Hematopoietic multipotent progenitor cell treated with erythropoietin and hydrocortisone succinate and interleukin-3 and kit ligand, for 6 days (in vitro differentiated cells): ENCODE measurements at places on chromosomes 7 and 10.
A peak's percentile ranks its signal among the peaks of the same experiment; 100 is the strongest.

- no peak for DNase-seq
These were observed 588.2 kb downstream of the INHBA start for GRCh38 chr7:41114691-41115090.

DNA sequence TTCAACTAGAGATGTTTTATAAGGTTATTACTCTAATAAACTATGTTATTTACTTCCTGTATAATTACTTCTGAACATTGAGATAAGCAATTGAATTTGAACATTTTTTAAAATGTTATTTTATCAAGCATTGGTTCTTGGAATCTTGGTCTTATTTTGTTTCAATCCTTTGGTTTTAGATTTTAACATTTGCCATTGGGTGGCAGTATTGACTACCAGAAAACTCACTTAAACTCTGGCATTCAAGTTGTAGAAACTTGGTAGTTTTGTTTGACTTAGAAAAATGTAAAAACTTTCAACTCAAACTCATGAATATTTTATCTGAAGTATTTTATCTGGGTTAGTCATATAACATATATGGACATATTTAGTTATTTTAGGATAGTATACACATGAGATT lies 48.1 kb downstream of the ATRNL1 start:
- DNase-seq: peak; percentile 24

DNA sequence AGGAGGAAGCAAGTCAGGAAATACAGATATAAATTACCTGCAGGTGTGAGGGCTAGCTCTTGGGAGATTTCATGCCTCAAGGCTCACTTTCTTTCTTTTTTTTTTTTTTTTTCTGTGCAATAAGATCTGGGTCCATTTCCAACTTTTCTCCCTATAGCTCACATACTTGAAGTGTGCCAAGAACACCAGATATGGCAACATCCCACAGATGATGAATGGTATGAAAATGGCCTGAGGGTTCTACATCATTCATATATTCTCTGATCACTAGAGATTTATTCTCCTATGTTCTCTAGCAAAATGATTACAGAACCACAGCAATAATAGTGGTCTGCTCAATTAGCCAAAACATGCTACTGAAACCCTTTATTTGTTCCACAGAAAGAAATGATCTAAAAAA lies 117.2 kb downstream of the LRRTM3 start:
- no peak for DNase-seq

GRCh38 chr7:157017603-157018327 lies 7.3 kb upstream of the MNX1 start:
- no peak for DNase-seq

DNA sequence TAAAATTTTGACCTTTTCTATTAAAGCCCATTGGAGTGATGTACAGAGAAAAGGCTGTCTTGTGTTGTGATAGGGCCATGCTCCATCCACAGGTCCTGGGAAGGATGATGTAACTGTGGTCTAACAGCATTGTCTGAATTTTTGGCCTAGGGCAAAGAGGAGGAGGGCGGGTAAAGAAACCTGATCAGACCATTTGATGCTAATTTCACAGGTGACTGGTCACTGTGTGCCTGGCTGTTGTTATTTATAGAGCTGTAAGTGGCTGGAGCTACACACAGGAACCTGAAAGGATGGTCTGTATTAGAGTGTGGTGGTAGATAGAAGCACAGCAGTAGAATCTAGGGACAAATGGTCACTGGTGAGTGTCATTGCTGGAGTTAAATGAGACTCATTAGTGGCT lies 182.1 kb downstream of the AUTS2 start:
- DNase-seq: no peak

- DNase-seq: no peak
These were observed 53.6 kb downstream of the AFAP1L2 start for GRCh38 chr10:114350751-114351150.

DNA sequence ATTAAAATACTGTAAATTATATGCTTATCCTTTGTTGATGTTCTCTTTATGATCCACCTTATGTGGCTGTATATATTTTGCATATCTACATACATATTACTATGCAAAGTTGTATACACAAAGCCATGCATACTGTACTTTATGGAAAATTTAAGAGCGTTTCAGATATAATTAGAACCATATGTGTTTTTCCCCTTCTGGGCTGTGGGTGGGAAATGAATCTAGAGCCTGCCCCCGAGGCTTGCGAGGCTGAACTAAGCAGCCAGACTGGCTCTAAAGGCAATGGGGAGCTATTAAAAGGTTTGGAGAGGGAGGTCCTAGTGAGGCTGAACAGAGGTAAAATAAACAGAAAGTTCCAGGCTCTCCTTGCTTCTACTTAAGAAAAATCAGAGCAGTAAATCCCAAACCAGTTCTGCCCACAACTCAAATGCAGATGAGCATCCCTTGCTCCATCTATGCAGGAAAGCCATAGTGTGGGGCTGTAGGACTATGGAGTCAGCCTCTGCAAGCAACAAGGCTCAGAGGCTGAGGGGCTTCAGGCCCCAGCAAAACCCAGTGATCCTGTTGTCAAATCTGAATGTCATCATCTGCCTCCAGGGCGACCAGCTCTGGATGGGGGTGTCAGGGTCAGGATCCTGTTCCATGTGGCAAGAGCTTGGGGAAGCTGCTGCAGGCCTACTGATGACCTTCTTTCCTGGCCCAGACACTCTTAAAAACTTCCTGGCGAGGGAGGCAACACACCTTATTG lies 14.1 kb upstream of the DDIT4 start:
- DNase-seq: no peak

- DNase-seq: peak; percentile 79
These were observed at the start of gene CREB3L2 for GRCh38 chr7:138001529-138002095. Gene CREB3L2, minus strand, starts transcription at chr7:138002086. Its CDS starts 381 bp downstream, at chr7:138001705.

DNA sequence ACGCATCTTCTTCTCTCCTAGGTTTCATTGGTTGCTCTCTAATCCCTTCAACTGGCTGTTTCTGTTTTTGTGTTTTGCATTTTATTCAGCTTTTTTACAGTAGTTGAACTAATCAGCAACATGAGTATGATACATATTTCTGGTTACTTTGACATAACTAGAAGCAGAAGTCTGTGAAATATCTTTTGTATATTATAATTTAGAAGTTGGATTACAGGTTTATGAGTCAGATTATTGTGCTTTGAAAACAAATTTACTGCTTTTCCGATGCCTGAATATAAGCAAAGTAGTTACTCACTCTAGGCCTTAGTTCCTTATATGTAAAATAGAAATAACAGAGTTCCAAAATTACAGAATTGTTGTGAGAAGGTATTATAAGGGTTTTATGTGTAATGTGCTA lies 96.2 kb upstream of the MEOX2 start:
- no peak for DNase-seq

GRCh38 chr7:157234271-157234670 lies 95.5 kb downstream of the UBE3C start:
- DNase-seq: no peak

DNA sequence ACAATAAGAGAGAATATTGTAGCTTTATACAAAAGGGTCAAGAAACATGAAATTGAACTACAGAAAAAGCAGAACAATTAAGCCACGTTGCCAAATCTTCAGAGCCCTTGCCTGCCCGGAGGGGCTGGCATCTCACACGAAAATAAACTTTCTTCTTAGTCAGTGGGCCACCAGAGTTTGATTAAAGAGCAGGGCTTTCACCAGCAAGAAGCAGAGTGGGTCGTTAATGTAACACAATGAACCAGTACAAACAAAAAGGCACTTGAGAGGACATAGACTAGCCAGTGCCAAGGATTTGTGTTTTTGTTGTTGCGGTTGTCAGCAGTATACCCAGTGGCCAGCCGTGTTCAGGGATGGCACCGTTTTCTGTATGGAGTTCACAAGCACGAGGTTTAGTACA lies 155.4 kb downstream of the NRP1 start:
- no peak for DNase-seq

- DNase-seq: no peak
These were observed 4.0 kb upstream of the KLRG2 start for GRCh38 chr7:139487366-139488080.

GRCh38 chr10:3192856-3193635 lies 20.5 kb upstream of the PITRM1 start:
- peak; percentile 82 for DNase-seq

GRCh38 chr7:100888988-100889750 lies at the start of gene UFSP1:
Gene UFSP1, minus strand, starts transcription at chr7:100889715. Its CDS starts 444 bp downstream, at chr7:100889271.
- no peak for DNase-seq

GRCh38 chr7:32088451-32088881 lies 18.3 kb upstream of the PDE1C start:
- no peak for DNase-seq

DNA sequence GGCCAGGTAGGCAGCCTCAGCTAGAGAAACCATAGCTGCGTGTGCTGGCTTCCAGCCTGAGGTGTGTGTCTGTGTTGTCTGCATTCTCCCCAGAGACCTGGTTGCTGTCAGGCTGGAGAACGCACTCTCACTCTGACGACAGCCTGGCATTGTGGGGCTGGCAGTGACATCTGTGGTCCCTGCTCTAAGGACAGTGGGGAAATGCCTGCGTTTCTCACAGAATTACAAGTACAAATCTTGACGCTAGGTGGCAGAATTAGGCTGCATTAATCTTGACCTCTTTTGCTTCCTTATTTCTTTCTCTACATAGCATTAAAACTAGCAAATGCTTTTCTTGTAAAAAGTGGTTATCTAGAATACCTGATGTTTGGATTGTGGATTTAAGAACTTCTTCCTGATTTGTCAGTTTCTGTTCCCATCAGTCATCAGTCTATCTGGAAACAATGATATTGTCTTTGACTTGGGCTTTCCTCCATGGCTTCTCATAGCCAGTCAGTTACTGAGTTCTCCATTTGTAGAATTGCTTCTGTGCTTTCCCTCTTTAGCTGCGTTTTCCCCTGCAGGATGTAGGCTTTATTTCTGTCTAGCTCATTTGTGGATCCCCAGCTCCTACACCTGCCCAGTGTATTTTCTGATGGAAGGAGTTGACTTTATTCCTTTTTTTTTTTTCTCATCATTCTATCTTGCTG lies 86.0 kb downstream of the FANK1 start:
- peak; percentile 89 for DNase-seq

DNA sequence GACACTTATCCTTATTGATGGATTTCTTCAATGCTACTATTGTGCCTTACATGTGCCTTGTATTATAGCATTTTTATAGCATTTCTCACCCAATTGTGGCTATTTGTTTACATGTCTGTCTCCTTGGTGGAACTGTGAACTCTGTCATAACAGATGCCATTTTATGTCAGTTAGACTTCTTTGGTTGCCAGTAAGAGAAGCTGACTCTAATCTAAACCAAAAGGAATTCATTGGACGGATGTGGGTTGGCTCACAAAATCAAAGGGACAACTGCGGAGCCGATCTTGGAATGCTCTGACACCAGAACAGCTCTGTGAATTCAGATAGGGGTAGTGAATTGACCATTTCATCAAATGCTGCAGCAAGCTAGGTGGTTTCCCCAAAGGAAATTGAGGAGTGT lies 15.0 kb downstream of the GARIN1A start:
- DNase-seq: no peak

DNA sequence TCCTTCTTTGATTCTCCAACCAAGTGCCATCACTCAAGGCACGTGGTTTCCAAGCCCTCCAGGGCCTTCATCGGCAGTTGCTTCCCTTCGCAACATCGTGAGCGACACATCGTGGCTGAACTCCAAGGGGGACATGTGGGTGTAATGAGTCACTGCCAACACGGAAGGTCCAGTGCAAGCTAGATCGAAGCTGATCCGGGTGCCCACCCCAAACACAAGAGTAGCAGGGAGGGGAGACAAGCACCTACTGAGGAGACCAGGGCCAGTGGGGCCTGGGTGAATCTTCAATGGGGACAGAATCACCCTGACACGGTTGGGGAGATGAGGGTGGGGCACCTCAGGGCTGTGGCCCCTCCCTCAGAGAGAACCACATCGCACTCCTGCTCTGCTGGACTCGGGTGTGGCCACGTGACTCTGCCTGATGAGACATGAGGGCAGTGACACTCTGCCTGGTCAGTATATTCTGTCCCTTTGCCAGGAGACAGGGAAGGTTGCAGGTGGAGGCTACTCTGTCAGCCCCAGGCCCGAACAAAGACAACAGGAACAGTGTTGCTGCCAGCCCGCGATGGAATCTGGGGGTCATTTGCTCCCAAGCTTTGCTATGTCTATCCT lies 36.8 kb upstream of the HSPA12A start:
- no peak for DNase-seq

- DNase-seq: no peak
These were observed 176.5 kb upstream of the ADO start for GRCh38 chr10:62627983-62628382.

DNA sequence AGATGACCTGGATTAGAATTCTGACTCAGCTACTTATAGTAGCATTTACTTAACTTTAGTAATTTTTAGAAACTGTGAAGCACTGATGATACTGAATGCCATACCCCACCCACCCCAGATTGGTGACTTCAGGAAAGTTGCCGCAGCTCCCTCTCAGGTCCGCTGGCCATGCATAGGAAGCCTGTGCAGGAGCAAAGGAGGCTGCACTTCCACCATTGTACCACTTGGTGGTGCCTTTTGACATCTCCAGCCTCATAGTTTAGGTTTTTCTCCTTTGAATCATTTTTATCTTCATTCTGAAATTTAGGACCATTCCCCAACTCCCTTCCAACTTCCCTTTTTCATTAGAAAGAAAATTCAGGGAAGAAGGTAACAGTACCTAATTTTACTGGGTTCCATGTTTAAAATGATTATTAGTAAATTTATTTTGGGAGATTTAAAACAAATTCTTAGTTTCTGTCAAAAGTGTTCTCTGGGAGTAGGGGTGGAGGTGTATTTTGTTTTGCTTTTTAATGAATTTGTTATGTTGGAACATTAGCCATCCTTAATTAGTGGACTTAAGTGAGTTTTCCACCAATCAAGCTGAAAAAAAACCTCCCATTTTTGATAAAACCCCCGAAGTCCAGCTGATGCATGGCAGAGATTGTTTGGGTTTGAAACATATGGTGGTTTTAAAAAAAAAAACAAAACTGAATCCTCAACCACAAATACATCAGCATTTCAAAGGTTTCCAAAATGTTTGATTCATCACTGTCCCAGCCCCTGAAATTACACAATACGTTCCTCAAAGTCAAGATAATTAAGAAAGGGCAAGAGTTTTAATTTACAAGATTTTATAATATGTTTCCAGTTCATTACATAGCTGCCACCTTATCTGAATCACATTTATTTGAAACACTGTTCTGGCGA lies 109.6 kb downstream of the WNT2 start:
- DNase-seq: peak; percentile 81

DNA sequence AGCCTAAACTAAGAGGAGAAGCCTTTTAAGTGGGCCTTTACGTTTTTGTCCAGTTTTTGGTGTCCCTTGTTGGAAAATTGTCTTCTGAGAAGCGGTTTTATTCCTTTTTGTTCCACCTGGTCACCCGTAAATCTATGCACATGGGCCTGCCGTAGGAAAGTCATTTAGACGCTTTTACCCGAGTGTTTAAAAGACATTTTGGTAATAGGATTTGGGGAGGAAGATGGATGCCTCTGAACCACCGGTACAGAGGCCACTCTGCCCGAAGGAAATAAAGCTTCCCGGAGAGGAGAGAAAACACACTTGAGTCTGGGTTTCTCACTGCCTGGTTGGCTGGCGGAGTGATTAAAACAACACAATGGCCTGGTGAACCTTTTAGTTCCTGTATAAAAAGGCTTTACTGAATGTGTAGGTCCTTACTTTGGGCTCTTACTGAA lies 760 bp downstream of the THNSL1 start:
- DNase-seq: no peak

DNA sequence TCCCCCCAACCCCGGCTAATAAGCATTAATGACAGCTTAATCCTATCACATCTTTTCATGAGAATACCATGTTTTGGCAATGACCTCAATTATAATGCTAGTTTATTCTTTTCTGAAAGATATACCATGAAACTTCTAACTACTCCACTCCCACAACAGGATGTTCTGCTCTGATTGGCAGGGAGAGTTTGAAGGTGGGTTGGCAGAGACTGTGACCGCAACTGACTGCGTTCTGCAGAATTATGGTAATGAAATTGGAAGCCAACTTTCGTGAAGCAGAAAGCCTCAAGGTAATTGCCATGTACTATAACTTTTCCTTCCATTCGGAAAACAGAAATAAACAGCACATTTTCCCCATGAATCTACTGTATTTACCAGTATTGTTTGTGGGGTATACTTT lies 288.2 kb upstream of the SEMA3D start:
- DNase-seq: no peak
